Mesenteric fat pad (tissue), 1 donor: ENCODE measurements at places on chromosomes 6 and 20. TPM values are rescaled to one million over a fixed set of nuclear protein-coding genes. Genes with fewer than 3 reads are reported as not detected.

- no peak for DNase-seq
These were observed 56.4 kb downstream of the NDUFAF5 start for GRCh38 chr20:13841206-13841605.

DNA sequence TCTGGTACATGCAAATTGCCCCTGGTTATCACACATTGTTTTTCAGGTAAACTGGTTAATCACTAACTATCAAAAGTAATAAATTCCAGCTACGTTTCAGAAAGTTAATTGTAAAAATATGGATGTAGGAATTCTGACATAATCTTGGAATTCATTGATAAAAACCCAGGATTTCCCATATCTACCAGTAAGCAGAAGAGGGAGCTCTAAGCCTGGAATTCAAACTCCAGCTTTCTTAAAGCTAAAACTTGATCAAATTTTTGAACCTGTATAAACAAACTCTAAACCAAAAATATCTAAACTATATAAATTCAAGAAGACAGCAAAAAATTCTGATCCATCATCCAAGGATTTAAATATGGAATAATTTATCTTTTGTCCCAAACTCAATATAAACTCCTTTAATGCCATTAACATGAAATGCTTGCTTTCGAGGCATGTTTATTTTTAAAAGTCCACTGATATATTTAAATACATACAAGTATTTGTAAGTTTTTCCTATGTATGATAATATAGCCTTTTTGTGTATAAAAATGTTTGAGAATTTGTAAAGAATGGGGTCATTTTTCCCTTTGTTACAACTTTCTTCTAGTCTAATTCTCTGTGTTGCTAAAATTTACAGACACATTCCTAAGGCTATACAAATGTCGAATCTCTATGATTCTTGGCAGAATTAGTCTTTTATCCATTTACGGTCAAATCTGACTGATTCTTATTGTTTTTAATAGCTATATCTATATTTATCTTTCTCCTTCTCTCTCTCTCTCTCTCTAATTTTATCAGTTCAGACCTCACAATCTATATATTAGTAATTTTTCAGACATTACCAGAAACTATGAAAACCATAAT lies 91.4 kb upstream of the RNF217 start:
- no peak for DNase-seq

- DNase-seq = no peak
These were observed 103.3 kb downstream of the NFATC2 start for GRCh38 chr20:51439160-51439689.

DNA sequence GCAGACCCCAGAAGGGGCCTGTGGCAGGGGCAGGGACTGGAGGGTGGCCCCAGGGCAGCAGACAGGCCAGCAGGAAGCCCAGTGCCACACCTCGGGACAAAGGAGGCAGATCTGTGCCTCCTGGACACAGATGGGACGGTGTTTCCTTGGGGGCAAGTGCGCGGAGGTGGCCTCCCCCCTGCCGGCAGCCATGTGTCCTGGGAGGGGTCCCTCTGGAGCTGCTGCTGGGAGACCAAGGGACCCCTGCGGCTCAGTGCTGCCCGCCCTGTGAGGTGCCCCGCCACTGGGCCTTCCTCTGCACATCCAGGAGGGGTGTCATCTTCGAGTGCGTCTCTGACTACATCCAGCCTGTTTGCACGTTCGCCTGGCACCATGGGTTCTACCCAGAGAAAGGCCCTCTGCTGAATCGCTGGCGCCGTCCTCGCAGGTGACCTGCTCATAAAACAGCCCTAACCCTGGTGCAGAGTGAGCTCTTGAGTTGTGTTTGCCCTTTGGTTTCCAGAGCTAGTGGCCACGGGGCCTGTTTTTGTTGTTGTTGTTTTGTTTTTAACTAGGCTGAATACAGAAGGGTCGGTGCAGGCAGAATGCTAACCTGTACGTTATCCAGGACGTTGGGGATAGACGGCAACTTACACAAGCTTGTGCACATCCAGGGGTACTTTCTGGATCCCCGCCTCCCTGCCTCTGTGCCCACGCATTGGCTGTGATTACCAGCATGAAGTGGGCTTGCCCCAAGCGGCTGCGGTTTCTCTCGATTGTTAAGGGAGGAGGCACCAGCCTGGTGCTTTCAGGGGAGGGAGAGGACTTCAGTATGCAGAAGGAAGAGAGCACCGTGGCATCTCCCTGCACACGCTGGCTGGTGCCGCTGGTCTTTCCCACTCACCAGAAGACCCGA lies 1.3 kb upstream of the KCNQ2 start:
- no peak for DNase-seq

DNA sequence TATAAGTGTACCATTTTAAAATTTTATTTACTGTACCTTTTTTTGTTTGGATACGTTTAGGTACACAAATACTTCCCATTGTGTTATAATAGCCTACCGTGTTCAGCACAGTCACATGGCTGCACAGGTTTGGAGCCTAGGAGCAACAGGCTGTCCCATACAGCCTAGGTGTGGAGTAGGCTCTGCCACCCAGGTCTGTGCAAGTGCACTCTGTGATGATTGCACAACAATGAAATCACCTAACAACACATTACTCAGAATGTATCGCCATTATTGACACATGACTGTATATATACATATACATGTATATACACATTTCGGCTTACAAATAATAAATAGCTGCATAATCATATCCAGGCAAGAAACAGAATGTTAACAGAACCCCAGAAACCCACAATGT lies 15.4 kb downstream of the SERAC1 start:
- no peak for DNase-seq

DNA sequence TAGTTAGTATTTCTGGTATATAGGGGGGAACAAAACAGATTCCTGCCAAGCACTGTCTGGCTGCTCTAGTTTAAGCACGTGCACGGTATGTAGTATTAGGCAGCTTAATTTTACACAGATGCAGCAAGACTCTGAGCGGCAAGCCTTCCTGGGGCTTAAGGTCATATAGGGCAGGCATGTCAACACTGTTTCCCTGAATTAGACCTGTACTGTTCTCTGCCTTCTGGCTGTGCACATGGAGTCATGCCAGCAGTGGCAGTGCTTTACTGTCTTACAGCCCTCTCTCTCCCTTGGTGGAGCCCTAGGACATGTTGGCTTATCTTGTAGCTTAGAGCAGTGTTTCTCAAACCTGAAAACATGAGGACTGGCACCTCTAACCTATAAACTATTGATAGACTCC lies 56.6 kb downstream of the PHF20 start:
- DNase-seq = no peak

DNA sequence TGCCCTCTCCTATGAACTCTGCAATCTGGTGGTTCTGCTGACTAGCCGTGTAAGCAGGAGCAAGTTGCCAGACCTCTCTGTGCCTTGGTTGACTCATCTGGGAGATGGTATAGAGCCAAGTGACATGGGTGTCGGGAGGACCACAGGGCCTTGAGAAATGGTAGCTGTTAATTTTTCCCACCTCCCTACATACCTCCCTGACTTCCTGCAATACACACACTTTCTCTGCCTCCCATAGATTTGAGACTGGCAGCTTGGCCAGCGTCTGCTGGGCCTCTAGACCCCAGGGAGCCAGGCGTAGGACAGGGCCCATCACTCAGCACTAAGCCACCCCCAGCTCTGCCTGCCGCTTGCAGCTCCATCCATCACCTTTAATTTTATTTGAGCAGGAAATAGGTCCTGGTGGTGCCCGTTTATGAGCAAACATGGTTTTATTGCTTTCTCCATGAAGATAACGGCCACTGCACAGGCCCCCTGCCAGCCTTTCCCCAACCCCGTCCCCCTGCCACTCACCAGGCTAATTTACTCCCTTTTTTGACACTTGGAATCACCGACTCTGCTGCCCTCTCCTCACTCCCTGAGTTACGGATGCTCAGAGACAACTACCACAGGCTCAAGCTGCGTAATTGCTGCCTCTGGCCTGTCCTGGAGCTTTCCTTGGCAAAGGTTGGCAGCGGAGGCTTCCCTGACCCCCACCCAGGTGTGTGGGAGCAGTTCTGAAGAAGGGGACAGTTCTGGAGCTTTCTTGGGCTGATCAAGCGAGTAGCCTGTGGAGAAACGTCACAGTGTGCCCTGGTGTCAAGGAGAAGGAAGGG lies 11.1 kb downstream of the GLP1R start:
- DNase-seq = no peak

DNA sequence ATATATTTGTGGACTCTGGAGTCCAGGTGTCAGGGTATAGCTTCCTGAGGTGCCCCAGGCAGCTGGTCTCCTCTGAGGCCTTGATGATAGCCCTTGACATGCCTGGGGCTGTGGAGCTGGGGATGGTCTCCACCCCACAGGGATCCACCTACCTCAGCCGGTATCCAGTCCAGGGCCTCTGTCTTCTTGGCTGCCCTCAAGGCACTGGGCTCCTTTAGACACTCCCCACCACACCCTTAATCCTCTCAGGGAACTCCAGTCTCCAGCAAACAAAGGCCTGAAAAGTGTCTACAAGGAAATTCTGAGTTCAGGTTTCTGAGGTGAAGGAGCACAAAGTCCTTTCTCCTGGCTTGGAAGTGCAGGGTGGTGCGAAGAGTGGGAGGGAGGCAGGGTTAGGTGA lies 44.6 kb upstream of the DDR1 start:
- DNase-seq = no peak

GRCh38 chr20:35768731-35769664 lies 2.8 kb upstream of the PHF20 start:
- DNase-seq = peak; percentile 97

DNA sequence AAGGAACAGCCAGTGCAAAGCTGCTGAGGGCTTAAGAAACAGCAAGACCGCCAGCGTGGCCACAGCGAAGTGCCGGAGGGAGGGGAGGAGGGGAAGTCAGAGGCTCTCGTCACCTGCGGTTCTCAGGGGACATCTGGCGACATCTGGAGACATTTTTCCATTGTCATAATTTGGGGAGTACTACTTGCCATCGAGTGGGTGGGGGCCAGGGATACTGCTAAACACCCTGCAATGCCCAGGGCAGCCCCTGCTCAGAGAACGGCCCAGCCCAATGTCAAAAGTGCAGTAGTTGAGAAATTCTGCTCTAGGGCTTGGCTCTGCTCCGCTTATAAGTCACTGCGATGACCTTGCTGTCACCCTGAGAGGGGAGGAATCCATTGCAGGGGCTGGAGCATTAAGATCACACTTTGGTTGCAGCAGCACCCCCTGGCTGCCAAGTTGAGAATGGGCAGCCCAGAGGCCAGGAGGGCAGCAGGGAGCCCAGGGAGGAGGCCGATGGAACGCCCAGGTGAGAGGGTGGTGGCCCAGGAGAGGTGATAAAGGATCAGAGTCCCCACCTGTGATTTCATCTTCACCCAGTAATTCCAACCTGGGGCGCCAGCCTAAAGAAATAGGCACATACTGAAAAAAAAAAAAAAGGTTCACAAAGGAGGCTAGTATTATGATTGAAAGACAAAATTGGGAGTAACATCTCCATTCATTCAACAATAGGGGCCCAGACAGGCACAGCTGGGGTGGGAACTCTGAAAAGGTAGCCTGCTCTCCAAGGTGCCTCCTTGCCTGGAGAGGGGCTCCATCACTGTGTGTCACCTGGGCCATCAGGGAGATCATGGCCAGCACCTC lies 218.2 kb downstream of the BMP7 start:
- DNase-seq = no peak

- DNase-seq = no peak
These were observed 24.5 kb downstream of the ARFGEF2 start for GRCh38 chr20:48945840-48946514.

GRCh38 chr20:61797200-61797599 lies 268.5 kb downstream of the TAF4 start:
- no peak for DNase-seq

DNA sequence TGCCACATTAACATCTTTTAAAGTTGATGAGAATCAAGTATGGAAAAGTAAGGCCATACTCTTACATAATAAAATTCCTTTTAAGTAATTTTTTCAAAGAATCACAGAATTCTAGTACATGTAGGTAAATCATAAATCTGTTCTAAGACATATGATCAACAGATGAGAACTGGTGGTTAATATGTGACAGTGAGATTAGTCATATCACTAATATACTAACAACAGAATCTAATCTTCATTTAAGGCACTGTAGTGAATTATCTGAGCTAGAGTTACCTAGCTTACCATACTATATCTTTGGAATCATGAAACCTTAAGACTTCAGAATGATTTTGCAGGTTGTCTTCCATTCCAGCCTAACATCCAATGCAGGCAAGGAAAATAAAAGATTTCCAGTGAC lies 11.6 kb downstream of the PLN start:
- DNase-seq = no peak

DNA sequence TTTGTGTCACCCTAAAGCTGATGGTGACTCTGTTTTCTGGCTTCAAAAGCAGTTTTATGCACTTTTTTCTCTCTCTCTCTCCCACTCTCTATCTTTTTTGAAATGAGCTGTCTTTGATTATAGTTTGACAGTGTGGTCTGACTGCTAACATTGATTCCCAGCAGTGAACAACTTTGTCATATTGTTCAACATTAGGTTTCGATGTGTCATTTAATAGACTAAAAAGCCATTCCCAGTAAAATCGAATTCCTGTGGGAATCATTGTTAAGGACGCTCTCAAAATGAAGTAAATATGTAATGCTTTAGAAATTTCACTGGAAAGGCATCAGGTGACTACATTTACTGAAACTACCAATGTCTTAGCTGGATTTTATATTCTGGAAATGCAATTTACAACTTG lies 69.9 kb upstream of the FLRT3 start:
- DNase-seq = no peak

GRCh38 chr6:134519465-134519864 lies 201.6 kb upstream of the SGK1 start:
- DNase-seq = no peak

STMN3 gene
- 9.9 TPM for total RNA-seq

CAPN11 gene
- total RNA-seq = 2.4 TPM
